ENCODE measurements at places on chromosomes 5 and 9.

- no peak for DNase-seq
Observed at GRCh38 chr5:41932770-41933169, 7.7 kb downstream of the FBXO4 start.

GRCh38 chr9:2613730-2614271 lies 7.8 kb upstream of the VLDLR start:
- DNase-seq, result no peak

GRCh38 chr5:94690778-94691177 lies 72.3 kb downstream of the SLF1 start:
- no peak for DNase-seq

- DNase-seq, result no peak
Observed at GRCh38 chr5:74461251-74461650, 179.3 kb downstream of the ENC1 start.

DNA sequence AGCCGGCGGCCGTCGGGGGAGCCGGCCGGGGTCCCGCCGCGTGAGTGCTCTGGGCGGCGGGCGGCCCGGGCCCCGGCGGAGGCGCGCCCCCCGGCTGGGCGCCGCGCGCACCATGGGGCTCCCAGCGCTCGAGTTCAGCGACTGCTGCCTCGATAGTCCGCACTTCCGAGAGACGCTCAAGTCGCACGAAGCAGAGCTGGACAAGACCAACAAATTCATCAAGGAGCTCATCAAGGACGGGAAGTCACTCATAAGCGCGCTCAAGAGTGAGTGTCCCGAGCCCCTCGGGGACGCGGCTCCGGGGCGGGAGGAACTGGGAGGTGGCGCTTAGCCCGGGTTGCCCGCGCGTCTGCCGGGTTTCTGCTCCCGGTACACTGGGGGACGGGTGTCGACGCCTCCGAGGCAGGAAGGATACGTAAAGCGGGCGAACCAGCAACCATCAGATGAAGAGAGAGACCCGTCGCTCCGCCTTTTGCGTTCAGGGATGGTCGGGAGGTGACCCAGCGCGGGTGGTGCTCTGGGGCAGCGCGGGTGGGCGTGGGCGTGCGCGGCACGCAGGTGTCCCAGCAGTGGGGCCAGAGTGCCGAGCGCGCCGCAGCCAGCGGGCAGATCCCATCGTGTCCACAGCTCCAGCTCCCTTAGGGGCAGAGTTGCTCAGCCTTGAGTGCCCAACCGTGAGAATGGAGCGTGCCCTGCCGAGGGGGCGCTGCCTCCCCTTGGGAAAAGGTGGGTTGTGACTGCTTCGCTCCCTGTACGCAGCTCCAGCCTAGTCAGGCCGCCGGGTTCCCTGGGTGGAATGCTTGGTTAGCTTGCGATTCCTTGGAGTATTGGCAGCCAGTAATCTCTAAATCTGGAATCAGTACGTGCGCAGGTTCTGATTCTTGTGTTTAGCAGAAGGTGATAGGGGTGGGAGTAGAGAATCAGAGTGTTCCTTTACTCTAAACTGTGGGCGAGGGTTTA lies 753 bp downstream of the ARHGAP26 start:
- no peak for DNase-seq

DNA sequence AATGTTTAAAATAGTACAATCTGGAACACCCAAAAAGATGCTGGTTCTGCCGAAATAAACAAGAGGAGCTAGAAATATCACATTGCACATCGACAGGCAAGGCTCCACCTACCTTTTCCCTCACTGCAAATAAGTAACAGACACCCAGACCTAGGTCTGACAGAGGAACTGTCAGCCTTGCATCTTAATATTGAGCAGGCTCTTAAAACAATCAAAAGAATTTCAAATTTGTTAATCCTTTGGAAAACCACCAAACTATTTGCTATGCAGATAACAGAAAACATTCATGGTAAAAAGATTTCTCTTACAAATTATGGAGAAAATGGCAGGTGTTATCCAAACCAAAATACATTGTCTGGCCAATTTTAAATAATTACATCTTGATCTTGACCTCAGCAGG lies 71.3 kb downstream of the FRMD3 start:
- peak; percentile 46 for DNase-seq

DNA sequence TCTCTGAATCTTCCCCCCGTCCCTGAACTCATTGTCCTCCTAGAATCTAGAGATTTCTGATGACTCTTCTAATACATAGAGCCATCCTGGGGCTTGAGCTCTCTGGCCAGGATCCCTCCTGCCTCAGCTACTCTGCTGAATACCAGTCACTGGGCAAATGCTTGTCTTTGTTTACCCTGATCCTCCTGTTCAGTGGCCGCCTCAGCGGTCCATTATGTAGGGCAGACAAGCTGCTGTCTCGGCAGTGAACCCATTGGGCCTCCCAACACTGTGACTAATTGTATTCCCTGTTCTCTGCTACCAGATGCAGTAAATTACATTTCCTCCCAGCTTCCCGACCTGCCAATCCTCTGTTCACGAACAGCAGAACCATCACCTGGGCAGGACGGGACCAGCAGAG lies 151.6 kb downstream of the PALM2AKAP2 start:
- no peak for DNase-seq

- peak; percentile 92 for DNase-seq
Observed at GRCh38 chr9:71004196-71004595, 117.2 kb downstream of the TRPM3 start.

DNA sequence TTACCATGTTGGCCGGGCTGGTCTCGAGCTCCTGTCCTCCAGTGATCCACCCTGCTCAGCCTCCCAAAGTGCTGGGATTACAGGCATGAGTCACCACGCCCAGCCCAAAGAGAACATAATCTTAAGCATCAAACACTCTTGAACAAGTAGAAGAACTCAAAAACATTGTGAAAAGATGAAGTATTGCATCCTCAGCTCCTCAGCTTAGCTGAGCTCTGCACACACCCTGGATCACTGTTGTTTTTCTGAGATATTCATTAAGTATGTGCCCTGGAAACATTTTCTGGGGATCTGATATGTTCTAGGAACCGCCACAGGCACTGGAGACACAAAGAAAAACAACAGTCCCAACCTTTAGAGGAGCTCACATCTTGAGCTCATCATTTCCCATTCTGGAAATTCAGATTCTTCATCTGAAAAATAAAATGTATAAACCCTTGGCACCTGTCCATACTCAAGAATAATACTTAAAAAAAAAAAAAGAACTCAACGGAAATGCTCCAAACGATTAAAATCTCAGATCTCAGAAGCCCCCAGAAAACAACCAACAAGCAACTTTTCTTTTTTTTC lies 62.2 kb upstream of the ZNF462 start:
- DNase-seq, result peak; percentile 26

- DNase-seq, result no peak
Observed at GRCh38 chr5:142976861-142977260, 206.7 kb downstream of the ARHGAP26 start.

GRCh38 chr9:19424176-19424779 lies 15.5 kb downstream of the ACER2 start:
- peak; percentile 44 for DNase-seq

DNA sequence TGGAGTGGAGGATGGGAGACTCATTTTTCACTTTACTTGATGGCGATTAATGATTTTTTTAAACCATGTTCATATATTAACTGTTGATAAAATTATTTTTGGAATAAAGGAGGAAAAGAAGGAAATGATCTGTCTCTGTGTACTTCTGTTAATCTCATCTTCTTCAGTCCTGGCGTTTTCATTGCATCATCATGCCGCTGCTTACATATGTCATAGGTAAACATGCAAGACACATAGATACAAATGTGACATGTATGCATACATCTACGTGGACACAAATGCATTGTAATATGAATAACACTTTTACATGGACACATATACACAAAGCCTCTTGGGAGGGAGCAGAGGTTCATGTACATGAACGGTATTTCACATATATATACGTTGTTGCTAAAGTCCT lies 10.0 kb downstream of the TMEM174 start:
- DNase-seq, result no peak

All from amniotic epithelial cell (primary cell).